Adipose tissue (tissue), 3 donors: ENCODE measurements at places on chromosomes 4 and X. TPM values are rescaled to one million over a fixed set of nuclear protein-coding genes. Genes with fewer than 3 reads are reported as not detected.

HSFX4 gene
- 0.12 TPM for polyA plus RNA-seq

CPE gene
- 71.2 TPM for polyA plus RNA-seq

MAGEA9B gene
- polyA plus RNA-seq, result not detected

F9 gene
- polyA plus RNA-seq, result not detected

TIMP1 gene
- polyA plus RNA-seq, result 56.0 TPM

NDNF gene
- 2.9 TPM for polyA plus RNA-seq

CSAG1 gene
- not detected for polyA plus RNA-seq

MXRA5 gene
- polyA plus RNA-seq, result 1.2 TPM

P2RY10 gene
- 0.73 TPM for polyA plus RNA-seq

CCDC149 gene
- 12.6 TPM for polyA plus RNA-seq

HTN1 gene
- polyA plus RNA-seq, result not detected

SSX2B gene
- not detected for polyA plus RNA-seq

SYP gene
- polyA plus RNA-seq, result 6.8 TPM

ADAMTS3 gene
- polyA plus RNA-seq, result 0.13 TPM

ARAP2 gene
- 2.1 TPM for polyA plus RNA-seq

UGT2B7 gene
- not detected for polyA plus RNA-seq

AREG gene
- 1.9 TPM for polyA plus RNA-seq

HPSE gene
- 0.29 TPM for polyA plus RNA-seq

CRMP1 gene
- 0.70 TPM for polyA plus RNA-seq

TMEM31 gene
- polyA plus RNA-seq, result not detected

GABRG1 gene
- polyA plus RNA-seq, result 0.11 TPM

CXXC4 gene
- polyA plus RNA-seq, result 0.34 TPM

PAK3 gene
- polyA plus RNA-seq, result 0.19 TPM

PRIMPOL gene
- 5.2 TPM for polyA plus RNA-seq

CCDC160 gene
- polyA plus RNA-seq, result 0.21 TPM

QRFPR gene
- polyA plus RNA-seq, result not detected

SYNPO2 gene
- polyA plus RNA-seq, result 27.8 TPM

MND1 gene
- not detected for polyA plus RNA-seq

MAGEB17 gene
- polyA plus RNA-seq, result not detected

HGFAC gene
- polyA plus RNA-seq, result 0.46 TPM

FBXL5 gene
- 100 TPM for polyA plus RNA-seq
